Left ventricle myocardium inferior (tissue), 1 donor: ENCODE measurements at places on chromosomes 1 and 21.

GRCh38 chr1:219751870-219752507 is 139.1 kb upstream of the ZC3H11B start:
- no peak for DNase-seq

- peak; percentile 51 for DNase-seq
Observed at GRCh38 chr1:61081686-61082310, 563 bp upstream of the NFIA start.

DNA sequence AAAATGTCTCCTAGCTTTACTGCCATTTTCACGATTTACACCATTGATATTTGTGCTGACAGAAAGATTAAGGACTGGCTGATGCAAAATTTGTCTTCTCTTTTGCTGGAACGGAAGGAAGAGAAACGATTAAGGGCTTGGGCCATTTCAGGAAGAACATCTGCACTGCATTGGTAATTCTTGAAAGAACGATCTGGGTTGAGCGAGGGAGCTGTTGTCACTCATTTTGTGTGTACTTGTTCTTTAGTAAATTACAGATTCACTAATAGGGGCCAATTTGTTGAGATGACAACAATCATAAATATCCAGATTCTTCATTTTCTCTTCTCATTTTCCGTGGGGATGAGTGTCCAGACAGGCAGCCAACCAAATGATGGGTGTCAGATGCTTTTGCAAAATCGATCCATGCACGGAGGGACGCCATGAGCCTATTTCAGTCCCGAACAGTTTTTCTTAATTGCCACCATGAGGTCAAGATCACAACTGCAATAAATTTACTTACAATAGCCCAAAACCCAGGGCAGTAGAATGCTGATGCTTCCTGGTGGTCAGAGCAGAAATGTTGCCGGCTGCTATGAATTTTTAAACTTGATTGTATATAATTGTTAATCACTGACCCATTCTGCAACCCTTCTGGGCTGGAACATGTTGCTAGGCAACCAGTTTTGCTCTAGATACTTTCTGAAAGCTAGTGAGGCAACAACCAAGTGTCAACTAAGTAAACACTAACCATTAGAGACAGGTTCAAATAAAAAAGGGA is 132.4 kb upstream of the TIAM1 start:
- DNase-seq: no peak

GRCh38 chr1:23099171-23099536 is 69.5 kb downstream of the LUZP1 start:
- DNase-seq: no peak

GRCh38 chr1:207022996-207023679 is 9.4 kb downstream of the C1orf116 start:
- no peak for DNase-seq

DNA sequence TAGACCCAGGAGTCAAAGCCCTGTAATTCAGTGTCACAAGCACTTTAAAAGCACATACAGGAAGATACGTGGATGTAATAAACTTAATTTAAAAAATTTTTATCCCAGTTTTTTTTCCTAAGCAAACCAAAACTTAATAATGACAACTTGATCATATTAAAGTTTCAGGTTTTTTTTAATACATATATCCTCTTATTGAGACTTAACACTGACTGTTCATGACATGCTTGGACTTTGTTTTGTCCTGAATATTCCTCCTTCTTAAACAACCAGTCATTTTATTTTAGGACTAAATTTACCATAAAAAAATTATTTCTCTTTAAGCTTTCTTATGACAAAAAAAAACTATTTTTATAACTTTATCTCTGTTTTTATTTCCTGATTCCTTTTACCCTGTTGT is 64.1 kb downstream of the WDR4 start:
- no peak for DNase-seq

DNA sequence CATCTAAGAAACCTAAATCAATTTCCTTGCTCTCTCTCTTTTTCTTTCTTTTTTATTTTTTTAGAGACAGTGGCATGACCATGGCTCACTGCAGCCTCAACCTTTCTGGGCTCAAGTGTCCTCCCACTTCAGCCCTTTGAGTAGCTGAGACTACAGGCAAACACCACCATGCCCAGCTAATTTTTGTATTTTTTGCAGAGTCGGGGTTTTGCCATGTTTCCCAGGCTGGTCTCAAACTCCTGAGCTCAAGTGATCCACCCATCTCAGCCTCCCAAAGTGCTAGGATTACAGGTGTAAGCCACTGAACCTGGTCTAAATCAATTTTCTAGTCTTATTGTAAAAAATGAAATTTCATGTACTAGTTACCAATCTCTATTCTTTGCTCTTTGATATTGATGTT is 108.9 kb downstream of the LHX8 start:
- DNase-seq: no peak
